Hematopoietic multipotent progenitor cell treated with erythropoietin and hydrocortisone succinate and interleukin-3 and kit ligand, for 15 days (in vitro differentiated cells): ENCODE measurements at places on chromosomes 16 and 17.
A peak's percentile ranks its signal among the peaks of the same experiment; 100 is the strongest.

- DNase-seq = no peak
Measured at GRCh38 chr16:68696514-68696913, 40.6 kb upstream of the CDH1 start.

- no peak for DNase-seq
Measured at GRCh38 chr17:8142158-8142886, 9.9 kb downstream of the PER1 start.

DNA sequence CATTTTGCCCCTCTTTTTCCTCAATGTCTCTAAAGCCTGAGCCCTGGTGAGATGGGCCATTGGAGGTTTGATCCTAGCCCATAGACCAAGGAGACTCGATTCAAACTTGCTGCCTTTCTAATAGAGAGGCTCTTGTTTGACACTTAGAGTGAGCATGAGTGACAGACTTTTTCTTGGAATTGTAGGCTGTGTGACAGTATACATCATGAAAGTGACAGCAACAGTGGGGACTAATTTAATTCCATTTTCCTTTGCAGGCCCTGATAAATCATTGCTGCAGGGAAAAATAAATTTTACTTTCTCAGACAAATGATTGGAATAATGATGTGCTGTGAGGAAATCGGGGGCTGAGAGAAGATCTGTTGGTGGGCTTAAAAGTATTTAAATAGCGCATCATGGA, 169.0 kb upstream of the NOL11 start:
- no peak for DNase-seq

GRCh38 chr16:19555938-19556771, 652 bp downstream of the VPS35L start:
- peak; percentile 27 for DNase-seq

DNA sequence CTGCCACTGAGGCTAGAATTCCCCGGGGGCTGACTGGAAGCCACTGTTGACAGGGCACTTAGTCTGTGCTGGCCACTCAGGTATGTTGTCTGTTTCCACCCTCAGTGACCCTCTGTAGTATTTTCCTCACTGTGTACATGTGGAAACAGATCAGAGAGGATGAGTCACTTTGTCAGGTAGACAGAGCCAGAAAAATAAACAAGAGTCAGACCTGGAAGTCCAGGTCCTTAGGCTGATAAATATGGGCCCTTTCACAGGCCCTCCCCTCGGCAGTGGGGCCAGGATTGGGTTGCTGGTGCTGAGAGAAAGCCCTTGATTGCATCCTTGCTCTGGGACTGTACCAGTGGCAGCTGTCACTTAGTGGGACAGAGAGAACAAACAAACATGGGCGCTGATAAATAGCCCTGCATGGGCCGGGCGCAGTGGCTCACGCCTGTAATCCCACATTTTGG, 21.3 kb downstream of the PGS1 start:
- DNase-seq = no peak

GRCh38 chr17:36947922-36948716, 635 bp upstream of the AATF start:
- DNase-seq = no peak

DNA sequence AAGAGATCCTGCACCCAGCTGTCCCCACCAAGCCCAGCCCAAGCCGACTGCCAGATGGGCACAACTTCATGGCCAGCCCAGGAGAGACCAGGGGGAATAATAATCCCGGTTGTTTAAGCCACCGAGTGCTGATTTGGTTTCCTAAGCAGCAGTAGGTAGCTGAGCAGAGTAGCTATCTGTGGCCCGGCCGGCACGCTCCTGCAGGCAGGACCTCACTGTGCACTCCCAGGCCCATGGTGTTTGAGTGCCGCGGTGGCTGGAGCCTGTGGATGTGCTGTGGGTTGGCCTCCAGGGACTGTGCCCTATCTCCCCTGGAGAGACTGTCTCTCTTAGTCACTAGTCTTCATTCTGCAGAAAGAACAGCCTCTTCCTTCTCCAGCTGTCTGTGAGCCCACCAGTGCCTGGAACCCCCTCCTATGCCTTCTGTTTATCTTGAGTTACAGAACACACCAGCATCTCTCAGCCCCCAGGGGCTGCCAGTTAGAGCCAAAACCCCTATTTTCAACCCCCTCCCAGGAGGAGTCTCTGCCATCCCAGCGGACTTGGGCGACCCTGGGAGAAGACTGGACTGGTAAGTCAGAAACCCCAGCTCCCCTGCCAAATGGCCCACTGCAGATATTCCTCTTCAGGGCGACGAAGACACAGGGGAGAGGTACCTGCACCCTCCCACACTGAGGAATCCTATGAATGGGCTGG, 152.0 kb downstream of the SDK2 start:
- no peak for DNase-seq

DNA sequence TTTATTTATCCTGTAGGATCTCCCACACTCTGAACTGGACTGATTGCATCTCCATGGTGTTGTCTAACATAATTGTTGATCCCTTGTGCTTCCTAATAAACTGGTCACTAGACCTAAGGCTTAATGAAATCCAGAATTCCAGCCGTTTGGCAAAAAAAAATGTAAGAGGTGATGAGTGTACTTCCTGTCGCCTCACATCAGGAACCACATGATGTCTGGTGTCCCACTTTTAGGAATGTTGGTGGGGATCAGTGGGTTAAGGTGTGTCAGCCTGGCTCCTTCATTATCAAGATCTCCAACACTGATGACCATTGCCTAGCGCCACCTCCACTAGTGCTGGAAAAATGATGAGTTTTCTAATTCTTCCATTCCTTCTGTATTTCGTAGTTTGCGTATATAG, 18.6 kb upstream of the LONP2 start:
- no peak for DNase-seq

GRCh38 chr16:65223335-65223734, 101.5 kb upstream of the CDH11 start:
- DNase-seq = no peak

DNA sequence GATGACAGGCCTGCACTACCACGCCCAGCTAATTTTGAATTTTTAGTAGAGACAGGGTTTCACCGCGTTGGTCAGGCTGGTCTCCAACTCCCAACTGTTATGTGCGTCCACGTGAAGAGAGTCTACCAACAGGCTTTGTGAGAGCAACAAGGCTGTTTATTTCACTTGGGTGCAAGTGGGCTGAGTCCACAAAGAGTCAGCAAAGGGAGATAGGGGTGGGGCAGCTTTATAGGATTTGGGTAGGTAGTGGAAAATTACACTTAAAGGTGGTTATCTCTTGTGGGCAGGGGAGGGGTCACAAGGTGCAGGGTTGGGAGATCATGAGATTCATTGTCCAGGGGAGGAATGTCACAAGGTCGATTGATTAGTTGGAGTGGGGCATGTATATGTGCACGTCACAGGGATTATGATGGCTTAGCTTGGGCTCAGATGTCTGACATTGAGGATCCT, 111.6 kb downstream of the GOSR1 start:
- DNase-seq = no peak

DNA sequence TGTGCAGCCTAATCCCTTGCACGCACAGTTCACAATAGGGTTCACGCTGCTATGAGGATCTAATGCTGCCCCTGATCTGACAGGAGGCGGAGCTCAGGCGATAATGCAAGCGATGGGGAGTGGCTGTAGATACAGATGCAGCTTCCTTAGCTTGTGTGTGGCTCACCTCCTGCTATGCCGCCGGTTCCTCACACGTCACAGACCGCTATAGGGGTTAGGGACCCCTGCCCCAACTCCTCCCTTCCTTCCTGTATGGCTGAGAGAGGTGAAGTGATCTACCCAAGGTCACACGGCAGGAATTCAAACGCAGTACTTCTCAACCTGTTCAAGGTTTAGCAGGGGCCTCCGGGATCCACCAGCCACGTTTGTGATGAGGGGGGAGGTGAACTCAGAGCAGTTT, 13.4 kb upstream of the PLLP start:
- DNase-seq = no peak

- no peak for DNase-seq
Measured at GRCh38 chr17:34249478-34249877, 5.6 kb upstream of the CCL2 start.

DNA sequence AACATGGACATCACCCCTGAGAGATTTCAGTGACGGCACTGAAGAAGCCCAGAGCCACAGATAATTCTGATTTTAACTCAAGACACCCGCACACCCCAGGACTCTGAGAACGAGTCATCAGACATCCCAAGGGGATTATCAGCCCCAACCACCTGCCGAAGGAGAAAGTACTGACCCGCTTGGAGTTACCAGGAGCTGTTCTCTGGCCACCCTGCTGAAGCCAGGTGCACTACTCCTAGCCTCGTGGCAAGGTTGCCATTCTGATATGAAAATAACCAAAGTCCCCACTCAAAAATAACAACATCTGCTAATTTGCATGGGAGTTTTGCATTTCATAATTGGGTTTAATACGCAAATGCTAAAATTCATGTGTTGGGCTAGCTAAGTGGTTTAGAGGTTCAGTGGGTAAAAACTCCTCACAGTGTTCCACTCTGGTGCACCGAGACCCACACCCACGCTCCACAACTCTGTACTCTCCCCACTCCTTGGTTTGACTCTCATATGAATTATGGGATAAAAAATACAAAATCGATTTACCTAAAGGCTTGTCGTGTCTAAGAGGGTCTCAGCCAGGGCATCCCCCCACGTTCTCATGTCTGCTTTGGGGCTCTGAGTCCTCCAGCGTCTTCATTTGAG, 143.0 kb upstream of the NOL11 start:
- DNase-seq = no peak

DNA sequence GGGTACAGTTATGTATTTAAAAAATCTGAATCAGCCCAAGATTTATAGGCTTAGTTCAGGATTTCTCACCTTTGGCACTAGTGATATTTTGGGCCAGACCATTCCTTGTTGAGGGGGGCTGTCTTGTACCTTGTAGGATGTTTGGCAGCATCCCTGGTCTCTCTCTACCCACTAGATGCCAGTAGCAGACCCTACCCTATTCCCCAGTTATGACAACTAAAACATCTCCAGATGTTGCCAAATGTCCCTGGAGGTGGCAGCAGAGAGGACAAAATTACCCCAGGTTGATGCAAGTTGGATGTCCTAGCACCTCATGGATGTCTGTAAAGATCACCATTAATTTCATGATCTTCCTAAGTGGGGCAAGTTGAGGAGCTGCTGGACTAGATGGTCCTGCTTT, 45.8 kb downstream of the SYT17 start:
- DNase-seq = no peak

DNA sequence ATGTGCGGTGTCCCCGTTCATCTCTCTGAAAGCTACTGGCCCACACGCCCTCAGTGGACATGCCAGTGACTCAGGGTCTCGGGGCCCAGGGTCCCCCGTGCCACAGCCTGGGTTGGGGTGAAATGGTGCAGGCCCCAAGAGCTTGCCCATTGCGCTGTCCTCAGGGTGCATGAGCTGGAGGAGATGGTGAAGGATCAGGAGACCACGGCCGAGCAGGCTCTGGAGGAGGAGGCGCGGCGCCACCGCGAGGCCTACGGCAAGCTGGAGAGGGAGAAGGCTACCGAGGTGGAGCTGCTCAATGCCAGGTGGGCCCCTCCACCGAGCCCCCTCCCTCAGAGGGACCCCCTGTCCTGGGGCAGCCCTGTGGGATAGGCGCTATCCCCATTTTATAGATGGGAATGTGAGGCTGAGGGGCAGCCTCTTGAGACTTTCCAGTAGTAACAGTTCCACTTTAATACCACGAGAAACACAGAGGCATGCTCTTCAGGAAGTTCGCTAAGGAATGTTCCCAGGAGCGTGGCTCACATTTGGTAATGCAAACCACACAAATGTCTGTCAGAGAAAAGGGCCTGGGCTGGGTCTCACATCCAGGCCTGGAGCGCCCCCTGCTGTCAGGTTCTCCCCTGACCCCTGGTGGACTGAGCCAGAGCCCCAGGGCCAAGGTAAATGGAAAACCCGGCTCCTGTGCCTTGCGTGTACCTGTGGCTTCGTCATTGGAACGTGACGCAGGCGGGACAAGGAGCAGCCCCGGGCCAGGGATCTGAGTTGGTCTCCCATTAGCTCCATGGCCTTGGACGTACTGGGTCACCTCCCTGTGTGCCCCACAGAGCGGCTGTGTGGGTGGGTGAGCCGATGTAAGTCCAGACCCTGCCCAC, 133.7 kb downstream of the RAB11FIP4 start:
- DNase-seq = peak; percentile 85

- DNase-seq = no peak
Measured at GRCh38 chr16:50932348-50932935, 190.6 kb downstream of the CYLD start.

- DNase-seq = peak; percentile 30
Measured at GRCh38 chr17:81831957-81832607, 1.0 kb downstream of the MCRIP1 start.

- DNase-seq = no peak
Measured at GRCh38 chr16:7420843-7421242, 88.2 kb downstream of the RBFOX1 start.

DNA sequence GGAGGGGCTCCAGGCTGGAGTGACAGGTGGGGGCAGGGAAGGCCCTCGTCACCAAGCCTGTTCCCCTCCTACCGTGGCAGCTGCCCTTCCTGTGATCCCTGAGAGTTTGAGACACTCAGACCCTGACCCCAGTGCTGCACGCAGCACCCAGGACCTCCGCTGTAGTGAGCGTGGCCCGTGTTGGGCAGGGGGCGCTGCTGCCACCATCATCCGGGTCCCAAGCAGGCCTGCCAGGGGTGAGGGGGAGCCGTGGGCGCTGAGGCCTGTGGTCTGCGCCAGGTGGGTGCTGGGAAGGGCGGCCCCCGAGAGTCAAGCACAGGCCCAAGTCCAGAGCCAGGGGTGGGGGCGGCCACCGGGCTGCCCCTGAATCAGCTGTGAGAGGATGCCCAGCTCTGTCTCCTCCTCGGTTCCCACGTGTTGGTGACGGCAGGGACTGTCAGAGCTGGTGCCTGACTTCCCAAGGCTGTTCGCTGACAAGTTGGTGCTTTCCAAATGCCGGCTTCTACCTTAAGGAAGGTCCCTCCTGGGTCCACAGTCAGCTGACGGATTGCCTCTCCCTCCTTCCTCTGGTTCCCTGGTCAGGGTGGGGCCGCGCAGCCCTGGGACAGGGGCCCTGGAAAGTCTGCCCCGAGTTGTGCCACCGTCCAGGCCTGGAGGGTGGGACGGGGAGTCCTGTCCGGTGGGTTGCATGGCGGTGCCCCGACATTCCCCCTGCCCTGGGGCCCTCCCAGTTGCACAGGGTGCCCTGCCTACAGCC, 31.1 kb downstream of the TPSG1 start:
- no peak for DNase-seq

GRCh38 chr16:75342308-75342811, 90.9 kb upstream of the BCAR1 start:
- no peak for DNase-seq

- no peak for DNase-seq
Measured at GRCh38 chr16:60648290-60648689, 1387.9 kb downstream of the CDH8 start.

DNA sequence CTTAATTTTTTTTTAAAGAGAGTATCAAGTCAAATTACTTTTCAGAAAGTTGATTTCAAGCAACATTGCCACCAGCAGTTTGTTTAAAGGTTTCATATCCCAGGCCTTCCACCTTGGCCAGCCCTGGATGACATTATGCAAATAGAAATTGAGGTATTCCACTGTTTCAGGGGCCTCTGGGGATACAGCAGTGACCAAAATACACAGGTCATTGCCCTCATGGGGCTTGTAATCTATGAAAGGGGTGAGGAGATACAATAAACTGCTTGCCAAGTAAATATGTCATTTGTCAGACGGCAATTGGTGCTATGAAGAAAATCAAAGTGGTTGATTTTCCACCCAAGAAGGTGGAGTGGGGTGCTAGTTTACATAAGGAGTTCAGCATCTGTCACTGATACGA, 37.8 kb upstream of the TMC5 start:
- DNase-seq = no peak
